ENCODE measurements at places on chromosomes 5 and 9.

- no peak for DNase-seq
Measured at GRCh38 chr9:111008158-111009075, 29.9 kb downstream of the LPAR1 start.

DNA sequence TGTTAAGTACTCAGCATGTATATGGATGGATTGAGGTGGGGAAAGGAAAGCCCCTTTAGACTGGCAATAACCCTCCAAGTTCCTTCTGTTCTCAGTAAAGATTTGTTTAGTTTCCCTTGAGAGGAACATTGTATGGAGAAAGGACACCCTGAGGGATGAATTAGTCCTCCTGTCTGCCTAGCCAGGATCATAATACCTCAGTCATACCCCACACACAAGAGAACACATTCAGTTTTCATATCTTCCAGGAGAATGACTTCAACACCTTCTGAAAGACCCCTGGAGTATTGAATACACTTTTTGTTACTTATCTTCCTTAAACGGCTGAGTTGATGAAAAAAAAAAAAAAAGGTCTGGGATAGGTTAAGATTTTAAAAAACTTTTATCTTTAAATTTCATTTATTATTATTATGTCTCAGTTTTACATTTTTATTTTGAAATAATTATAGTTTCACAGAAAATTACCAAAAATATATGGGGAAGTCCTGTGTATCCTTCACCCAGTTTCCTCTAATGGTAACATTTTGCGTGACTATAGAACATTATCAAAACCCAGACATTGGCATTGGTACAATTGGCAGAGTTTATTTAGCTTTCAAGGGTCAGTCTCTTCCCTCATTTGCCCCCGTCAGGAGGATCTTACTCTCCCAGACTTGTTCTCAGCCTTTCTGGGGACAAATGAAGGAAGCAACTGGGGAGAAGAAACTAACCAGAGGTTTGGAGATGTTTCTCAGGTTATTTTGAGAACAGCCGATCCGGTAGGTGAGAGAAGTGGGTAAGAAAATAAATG, 88.0 kb downstream of the ACTBL2 start:
- no peak for DNase-seq

DNA sequence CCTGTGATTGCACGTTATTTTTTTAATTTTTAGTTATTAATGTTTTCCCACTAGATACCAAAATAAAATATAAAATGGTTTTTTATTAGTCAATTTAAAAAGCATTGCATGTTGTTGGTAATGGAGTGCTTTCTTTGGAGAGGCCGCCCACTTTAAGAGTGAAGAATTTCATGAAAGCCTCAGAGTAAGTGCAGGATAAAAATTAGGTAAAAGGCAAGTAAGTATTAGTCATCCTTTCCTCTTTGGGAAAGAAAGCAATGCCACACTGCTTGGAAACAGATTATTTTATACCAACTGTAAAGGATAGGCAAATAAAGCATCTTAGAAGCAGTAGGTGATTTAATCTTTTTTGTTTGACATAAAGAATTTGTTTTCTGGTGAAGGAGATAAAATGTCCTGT, 62.9 kb downstream of the HSD17B4 start:
- DNase-seq, result no peak

DNA sequence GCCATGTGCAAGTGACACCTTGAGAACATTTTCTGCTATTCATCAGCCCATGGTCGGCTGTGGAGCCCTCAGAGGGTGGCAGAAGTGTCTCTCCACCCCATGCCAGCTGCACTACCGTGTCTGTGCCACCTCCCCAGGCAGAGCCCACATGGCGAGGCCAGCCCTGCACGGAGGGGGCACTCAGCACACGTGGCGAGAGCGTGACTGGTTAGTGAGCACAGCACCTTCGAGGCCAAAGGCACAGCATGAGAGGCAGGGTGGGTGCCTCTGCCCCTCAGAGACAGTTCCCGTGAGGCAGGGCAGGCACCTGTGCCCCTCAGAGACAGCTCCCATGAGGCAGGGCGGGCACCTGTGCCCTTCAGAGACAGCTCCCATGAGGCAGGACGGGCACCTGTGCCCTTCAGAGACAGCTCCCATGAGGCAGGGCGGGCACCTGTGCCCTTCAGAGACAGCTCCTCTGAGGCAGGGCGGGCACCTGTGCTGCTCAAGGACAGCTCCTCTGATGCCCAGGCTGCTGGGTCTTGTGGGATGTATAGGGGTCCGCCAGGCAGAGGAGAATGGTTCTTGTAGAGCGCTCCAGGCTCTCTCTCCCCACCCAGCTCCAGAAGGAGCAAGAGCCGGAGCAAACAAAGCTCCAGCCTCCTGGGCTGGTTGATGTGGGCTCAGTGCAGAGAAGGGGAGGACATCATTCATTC, 179.8 kb upstream of the PPP1R26 start:
- DNase-seq, result no peak

GRCh38 chr5:172945151-172945550, 14.1 kb upstream of the RPL26L1 start:
- DNase-seq, result no peak

- no peak for DNase-seq
Measured at GRCh38 chr5:115599924-115600323, 2.4 kb downstream of the TICAM2 start.

DNA sequence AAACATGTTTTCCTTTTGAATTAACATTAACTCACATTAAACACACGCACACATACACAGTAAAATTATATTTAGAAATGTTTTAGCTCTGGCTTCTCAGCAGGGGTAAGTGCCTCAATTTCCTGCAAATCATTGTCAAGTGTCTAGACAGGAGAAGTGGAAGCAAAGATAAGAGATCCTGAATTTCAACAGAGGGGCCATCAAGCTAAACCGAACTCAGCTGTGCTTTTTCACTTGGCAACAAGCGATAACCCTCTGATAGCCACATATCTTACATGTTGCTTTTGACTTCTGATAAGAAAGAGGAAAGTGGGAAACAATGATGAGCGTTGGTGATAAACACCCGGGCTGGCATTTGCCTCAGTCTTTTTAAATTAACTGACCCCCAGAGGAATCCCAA, 79.7 kb upstream of the SPDL1 start:
- DNase-seq, result no peak

DNA sequence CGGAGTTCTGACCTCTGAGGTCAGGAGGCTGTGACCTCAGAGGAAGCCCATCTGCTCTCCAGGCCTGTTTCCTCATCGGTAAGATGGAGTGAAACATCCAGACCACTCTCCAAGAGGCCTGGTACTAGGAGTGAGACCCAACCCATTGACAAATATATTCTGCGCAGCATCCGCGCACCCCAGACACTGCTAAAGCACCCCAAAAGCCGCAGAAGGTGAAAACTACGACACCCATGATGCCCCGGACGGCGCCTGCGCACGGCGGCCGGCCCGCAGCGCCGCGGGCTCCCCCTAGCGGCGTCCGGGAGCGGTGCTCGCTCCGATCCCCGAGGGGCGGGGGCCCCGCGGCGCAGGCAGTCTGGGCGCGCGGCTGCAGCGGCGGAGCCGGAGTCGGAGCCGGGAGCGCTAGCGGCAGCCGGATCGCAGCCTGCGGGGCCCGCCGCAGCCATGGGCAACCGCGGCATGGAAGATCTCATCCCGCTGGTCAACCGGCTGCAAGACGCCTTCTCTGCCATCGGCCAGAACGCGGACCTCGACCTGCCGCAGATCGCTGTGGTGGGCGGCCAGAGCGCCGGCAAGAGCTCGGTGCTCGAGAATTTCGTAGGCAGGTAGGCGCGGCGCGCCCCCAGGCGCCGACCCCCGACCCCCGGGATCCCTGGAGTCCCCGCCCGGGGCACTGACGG, at the start of gene DNM1:
Gene DNM1 (plus strand): TSS at position 356 of the 683 bp plus-strand sequence. CDS start 92 bp downstream, at position 448.
- DNase-seq, result peak; percentile 62

- no peak for DNase-seq
Measured at GRCh38 chr5:88675168-88675707, 207.7 kb downstream of the MEF2C start.

DNA sequence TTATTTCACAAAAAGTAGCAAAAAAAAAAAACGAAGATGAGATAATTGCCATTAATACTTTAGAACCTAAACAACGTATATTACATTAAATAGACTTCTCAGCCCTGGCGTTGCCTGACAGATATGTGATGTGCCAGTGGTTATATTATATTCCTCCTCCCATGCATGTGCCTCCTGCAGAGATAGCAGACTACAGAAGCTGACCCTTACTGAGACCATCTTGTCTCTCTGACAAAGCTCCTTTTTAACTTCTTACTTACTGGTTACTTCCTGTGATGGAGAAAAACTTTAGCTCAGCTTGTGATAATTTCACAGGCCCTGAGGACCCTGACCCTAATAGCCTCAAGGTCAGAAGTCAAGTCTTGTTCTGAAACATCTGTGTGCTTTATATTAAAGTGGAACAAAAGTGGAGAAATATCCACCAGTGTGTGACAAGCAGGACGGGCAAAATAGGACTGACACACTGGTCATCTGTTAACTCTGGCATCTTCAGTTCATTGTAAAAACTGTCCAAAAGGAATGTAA, 80.6 kb upstream of the POU5F2 start:
- no peak for DNase-seq

GRCh38 chr5:111229871-111230810, 6.0 kb downstream of the CAMK4 start:
- no peak for DNase-seq

- no peak for DNase-seq
Measured at GRCh38 chr5:112316006-112316405, 103.1 kb downstream of the EPB41L4A start.

- peak; percentile 94 for DNase-seq
Measured at GRCh38 chr5:125198270-125198974, 452.0 kb upstream of the ZNF608 start.

DNA sequence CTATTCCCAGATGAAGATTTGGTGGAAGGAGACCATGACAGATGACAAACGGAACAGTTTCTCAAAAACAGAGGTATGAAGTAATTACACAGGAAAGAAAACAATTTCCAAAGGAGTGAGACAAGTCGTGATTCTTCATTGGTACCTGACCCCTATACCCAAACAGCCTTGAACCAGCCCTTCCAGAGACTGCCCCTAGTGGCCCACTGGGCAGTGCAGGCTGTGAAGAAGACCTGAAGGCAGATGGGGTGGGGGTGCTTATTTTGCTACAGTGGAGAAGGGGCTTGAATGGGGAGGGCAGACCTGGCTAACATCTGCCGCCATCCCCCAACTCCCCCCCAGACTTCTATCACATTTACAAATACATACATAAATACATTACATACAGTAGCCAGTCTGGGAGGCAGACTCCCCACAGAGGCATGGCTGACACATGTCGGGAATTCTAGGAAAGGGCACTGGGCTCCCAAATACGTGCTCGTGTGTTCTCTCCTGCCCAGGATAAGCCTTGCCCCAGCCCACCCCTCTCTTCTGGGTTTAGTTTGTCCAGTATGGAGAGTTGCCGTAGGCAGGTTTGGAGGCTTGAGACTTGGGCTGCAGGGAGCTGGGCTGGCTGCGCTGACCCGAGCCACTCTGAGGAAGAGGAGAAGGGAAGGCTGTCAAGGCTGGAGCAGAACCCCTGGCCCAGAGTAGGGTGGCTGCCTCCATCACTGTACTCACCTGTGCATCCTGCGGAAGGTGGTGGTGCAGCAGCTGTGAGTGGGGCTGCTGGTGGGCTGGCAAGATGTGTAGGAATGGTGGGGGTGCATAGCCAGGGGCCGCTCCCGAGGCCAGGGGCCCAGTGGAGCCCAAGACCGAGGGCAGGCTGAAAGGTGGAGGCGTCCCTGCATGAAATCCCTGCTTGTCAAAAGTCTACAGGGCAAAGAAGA, 105.3 kb downstream of the UBE2R2 start:
- DNase-seq, result no peak
